Stomach (tissue), 19 donors: ENCODE measurements at places on chromosomes 5 and 9. TPM values are rescaled to one million over a fixed set of nuclear protein-coding genes. Genes with fewer than 3 reads are reported as not detected.

OR1J2 gene
- total RNA-seq: not detected

AMBP gene
- 2.3 TPM for total RNA-seq

FCN2 gene
- total RNA-seq: not detected

NTRK2 gene
- 8.8 TPM for total RNA-seq

ANKRD34B gene
- not detected for total RNA-seq

POC5 gene
- 135 TPM for total RNA-seq

CCL27 gene
- not detected for total RNA-seq

SLC35D2 gene
- 15.2 TPM for total RNA-seq

EXD3 gene
- total RNA-seq: 14.8 TPM

PRKACG gene
- not detected for total RNA-seq

SELENOP gene
- 286 TPM for total RNA-seq

RUSC2 gene
- total RNA-seq: 34.8 TPM

KIAA1958 gene
- total RNA-seq: 14.0 TPM

TMEM267 gene
- total RNA-seq: 11.1 TPM

NDOR1 gene
- total RNA-seq: 105 TPM

SPINK7 gene
- not detected for total RNA-seq

FGF10 gene
- 31.2 TPM for total RNA-seq

WDR5 gene
- total RNA-seq: 7.6 TPM

THOC3 gene
- 29.6 TPM for total RNA-seq

ZDHHC11 gene
- 2.6 TPM for total RNA-seq

N4BP3 gene
- 3.8 TPM for total RNA-seq

PTPN3 gene
- total RNA-seq: 15.4 TPM

BTNL3 gene
- total RNA-seq: 0.58 TPM

PCDHA6 gene
- total RNA-seq: not detected

DNAH5 gene
- total RNA-seq: 2.3 TPM

PDZD2 gene
- 61.3 TPM for total RNA-seq

DRD1 gene
- not detected for total RNA-seq

PAEP gene
- not detected for total RNA-seq

CFAP77 gene
- not detected for total RNA-seq

ALDH1A1 gene
- total RNA-seq: 317 TPM

HAPLN1 gene
- 15.2 TPM for total RNA-seq

TRIM36 gene
- 36.5 TPM for total RNA-seq

CCL21 gene
- total RNA-seq: 1.7 TPM

P4HA2 gene
- 31.7 TPM for total RNA-seq
